ENCODE measurements at places on chromosomes 5 and 9.

- DNase-seq = no peak
- H3K27ac ChIP-seq = no peak overlapping the region
- H3K4me1 ChIP-seq = no peaks in the 10 kb centered on the region
- no peaks in the 10 kb centered on the region for H3K27me3 ChIP-seq
- no peaks in the 10 kb centered on the region for H3K36me3 ChIP-seq
Observed at GRCh38 chr5:138925090-138925635, 50.0 kb upstream of the LRRTM2 start.

GRCh38 chr5:87183896-87184295 is 83.8 kb upstream of the RASA1 start:
- no peak overlapping the region for H3K4me3 ChIP-seq
- no peaks in the 10 kb centered on the region for H3K36me3 ChIP-seq
- no peak for DNase-seq
- peaks cover 7% of the 10 kb centered on the region for H3K4me1 ChIP-seq

DNA sequence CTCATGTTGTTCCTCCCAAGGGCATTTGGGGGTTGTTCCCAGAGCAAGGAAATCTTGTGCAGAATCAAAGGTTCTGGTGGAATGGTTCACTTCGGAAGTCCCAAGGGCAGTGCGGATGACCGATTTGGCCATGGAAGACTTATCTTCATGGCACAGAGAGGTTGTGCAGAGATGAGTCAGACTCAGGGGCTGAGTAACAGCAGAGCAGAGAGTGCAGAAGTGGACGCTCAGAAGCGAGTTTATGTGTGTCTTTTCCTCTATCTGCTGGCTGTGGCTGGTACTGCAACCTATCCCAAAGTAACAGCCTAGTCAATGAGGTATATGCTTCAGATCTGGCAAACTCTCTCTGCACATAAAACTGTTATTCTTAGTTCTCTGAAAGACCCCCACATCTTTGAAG is 118.1 kb downstream of the DPYSL3 start:
- H3K36me3 ChIP-seq = no peaks in the 10 kb centered on the region
- H3K27me3 ChIP-seq = peaks cover 8% of the 10 kb centered on the region
- H3K4me1 ChIP-seq = no peaks in the 10 kb centered on the region
- H3K27ac ChIP-seq = no peak overlapping the region
- no peak for DNase-seq

GRCh38 chr9:69380811-69381210 is 55.8 kb downstream of the ENTREP1 start:
- H3K27ac ChIP-seq = no peak overlapping the region
- peaks cover 3% of the 10 kb centered on the region for H3K27me3 ChIP-seq
- DNase-seq = no peak
- no peak overlapping the region for H3K4me3 ChIP-seq

GRCh38 chr5:13478831-13479465 is 465.5 kb downstream of the DNAH5 start:
- no peak overlapping the region for H3K27ac ChIP-seq
- DNase-seq = no peak
- H3K27me3 ChIP-seq = no peaks in the 10 kb centered on the region
- H3K4me1 ChIP-seq = no peaks in the 10 kb centered on the region

GRCh38 chr9:134891053-134891452 is 10.4 kb downstream of the FCN2 start:
- H3K36me3 ChIP-seq = no peaks in the 10 kb centered on the region

- no peak for DNase-seq
- no peak overlapping the region for H3K4me3 ChIP-seq
- H3K4me1 ChIP-seq = peaks cover 35% of the 10 kb centered on the region
- peaks cover 23% of the 10 kb centered on the region for H3K36me3 ChIP-seq
- H3K27ac ChIP-seq = no peak overlapping the region
Observed at GRCh38 chr5:5432020-5432707, 9.7 kb downstream of the ICE1 start.

- no peak for DNase-seq
- H3K27ac ChIP-seq = no peak overlapping the region
- no peaks in the 10 kb centered on the region for H3K27me3 ChIP-seq
- no peaks in the 10 kb centered on the region for H3K36me3 ChIP-seq
Observed at GRCh38 chr5:9454012-9454481, 91.8 kb downstream of the SEMA5A start.

DNA sequence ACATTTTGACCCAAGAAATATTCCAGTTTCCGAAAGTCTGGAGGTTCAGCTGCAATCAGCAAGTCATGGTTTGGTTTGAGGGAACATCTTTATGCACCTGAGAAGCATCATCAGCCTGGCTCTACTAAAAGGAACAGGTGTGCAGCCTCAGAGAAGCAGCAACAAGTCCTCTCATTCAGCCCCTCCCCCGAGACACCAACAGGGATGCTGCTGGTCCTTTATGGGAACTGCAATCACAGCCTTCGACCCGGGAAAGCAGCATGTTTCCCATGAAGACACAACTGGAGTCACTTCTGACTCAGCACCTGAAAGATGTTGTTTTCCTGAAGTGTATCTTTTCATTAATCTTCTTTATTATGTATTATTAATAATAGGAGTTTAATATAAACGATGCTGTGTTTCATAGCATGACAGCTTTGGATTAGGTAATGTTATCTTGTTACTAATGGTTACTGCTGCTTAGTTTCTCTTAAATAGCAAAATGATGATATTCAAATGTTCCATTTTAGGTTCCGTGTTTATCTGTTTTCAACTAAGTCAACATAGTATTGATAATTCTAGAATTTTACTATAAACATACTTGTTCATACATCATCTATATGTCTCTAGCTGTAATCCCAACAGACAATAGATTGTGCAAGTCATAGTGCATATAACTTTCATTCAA is 15.6 kb upstream of the NREP start:
- no peaks in the 10 kb centered on the region for H3K36me3 ChIP-seq
- no peak for DNase-seq
- H3K27ac ChIP-seq = no peak overlapping the region
- no peaks in the 10 kb centered on the region for H3K4me1 ChIP-seq
- H3K27me3 ChIP-seq = peaks cover 17% of the 10 kb centered on the region
- no peak overlapping the region for H3K4me3 ChIP-seq

- H3K27me3 ChIP-seq = no peaks in the 10 kb centered on the region
- no peak for DNase-seq
- H3K36me3 ChIP-seq = no peaks in the 10 kb centered on the region
- H3K4me1 ChIP-seq = no peaks in the 10 kb centered on the region
Observed at GRCh38 chr9:78826527-78826926, 529.6 kb downstream of the PSAT1 start.

DNA sequence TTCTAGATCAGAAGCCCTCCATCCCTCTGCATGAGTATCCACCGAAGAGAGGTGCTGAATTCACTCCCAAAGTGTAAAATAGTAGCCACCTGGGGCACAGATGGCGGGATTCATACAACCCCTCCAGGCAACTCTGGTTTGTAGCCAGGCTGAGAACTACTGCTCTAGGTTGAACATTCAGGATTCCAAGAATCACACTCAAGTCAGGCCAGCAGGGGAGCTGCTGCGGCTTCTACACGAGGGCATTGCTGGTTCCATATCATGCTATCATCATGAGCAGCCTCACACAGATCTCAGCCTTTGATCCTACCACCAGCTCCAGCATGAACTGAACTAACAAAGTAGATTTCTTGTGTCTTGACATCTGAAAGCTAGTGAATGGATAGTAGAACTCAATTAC is 367.9 kb downstream of the DIRAS2 start:
- no peak overlapping the region for H3K4me3 ChIP-seq
- no peak for DNase-seq
- H3K4me1 ChIP-seq = no peaks in the 10 kb centered on the region

GRCh38 chr5:130102960-130103359 is 198.7 kb downstream of the CHSY3 start:
- no peaks in the 10 kb centered on the region for H3K4me1 ChIP-seq
- H3K4me3 ChIP-seq = no peak overlapping the region
- no peaks in the 10 kb centered on the region for H3K36me3 ChIP-seq
- no peaks in the 10 kb centered on the region for H3K27me3 ChIP-seq
- DNase-seq = no peak

GRCh38 chr9:112049811-112050516 is 125.1 kb downstream of the SUSD1 start:
- no peak for DNase-seq
- H3K36me3 ChIP-seq = peaks cover 56% of the 10 kb centered on the region
- H3K4me3 ChIP-seq = no peak overlapping the region
- H3K4me1 ChIP-seq = peaks cover 12% of the 10 kb centered on the region
- H3K27ac ChIP-seq = no peak overlapping the region
- peaks cover 3% of the 10 kb centered on the region for H3K27me3 ChIP-seq

- H3K4me1 ChIP-seq = no peaks in the 10 kb centered on the region
- H3K27me3 ChIP-seq = no peaks in the 10 kb centered on the region
- no peak overlapping the region for H3K4me3 ChIP-seq
- DNase-seq = no peak
- H3K27ac ChIP-seq = no peak overlapping the region
Observed at GRCh38 chr5:53318303-53318702, 162.1 kb upstream of the FST start.

GRCh38 chr5:165495829-165496380 is 1990.5 kb downstream of the MAT2B start:
- no peaks in the 10 kb centered on the region for H3K27me3 ChIP-seq
- no peak for DNase-seq
- H3K27ac ChIP-seq = no peak overlapping the region
- no peaks in the 10 kb centered on the region for H3K36me3 ChIP-seq
- no peaks in the 10 kb centered on the region for H3K4me1 ChIP-seq

GRCh38 chr5:142151436-142152383 is 43.1 kb downstream of the NDFIP1 start:
- peaks cover 14% of the 10 kb centered on the region for H3K36me3 ChIP-seq
- DNase-seq = peak; percentile 60
- no peak overlapping the region for H3K27ac ChIP-seq
- no peak overlapping the region for H3K4me3 ChIP-seq
- H3K4me1 ChIP-seq = no peaks in the 10 kb centered on the region
- no peaks in the 10 kb centered on the region for H3K27me3 ChIP-seq

DNA sequence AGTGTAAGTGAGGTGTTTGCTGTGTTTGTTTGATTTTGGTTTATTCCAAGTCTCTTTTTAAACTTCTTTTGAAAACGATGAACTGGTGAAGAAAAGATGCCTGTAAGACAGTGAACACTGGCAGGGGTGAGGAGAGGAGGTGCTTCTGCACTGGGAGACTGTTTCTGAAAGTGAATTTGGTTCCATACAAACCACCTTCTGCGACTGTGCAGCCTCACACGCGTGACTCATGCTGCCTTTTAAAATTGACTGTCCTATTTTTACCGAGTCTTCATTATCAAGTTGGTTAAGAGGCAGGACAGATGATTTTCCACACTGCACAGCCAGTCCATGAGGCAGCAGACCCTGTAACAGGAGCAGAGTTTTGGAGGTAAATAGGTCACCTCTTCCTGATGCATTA is 340.6 kb downstream of the MTRR start:
- H3K4me3 ChIP-seq = no peak overlapping the region
- no peaks in the 10 kb centered on the region for H3K36me3 ChIP-seq
- no peak for DNase-seq
- H3K27ac ChIP-seq = no peak overlapping the region

DNA sequence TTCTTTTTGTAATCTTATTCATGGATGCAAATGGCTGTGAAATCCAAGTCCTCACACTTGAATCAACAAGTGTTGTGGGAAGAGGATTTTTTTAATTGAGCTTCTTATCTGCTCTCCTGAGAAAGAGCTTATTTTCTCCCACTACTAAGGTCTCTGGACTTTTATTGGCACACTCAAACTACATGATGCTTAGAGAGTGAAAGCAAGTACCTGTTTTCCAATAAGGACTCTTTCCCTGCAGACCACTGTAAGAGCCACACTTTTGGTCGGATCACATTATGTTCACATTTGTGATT is 546.4 kb upstream of the ARRDC3 start:
- H3K27ac ChIP-seq = no peak overlapping the region
- no peaks in the 10 kb centered on the region for H3K36me3 ChIP-seq
- no peaks in the 10 kb centered on the region for H3K4me1 ChIP-seq
- H3K27me3 ChIP-seq = no peaks in the 10 kb centered on the region
- no peak for DNase-seq

DNA sequence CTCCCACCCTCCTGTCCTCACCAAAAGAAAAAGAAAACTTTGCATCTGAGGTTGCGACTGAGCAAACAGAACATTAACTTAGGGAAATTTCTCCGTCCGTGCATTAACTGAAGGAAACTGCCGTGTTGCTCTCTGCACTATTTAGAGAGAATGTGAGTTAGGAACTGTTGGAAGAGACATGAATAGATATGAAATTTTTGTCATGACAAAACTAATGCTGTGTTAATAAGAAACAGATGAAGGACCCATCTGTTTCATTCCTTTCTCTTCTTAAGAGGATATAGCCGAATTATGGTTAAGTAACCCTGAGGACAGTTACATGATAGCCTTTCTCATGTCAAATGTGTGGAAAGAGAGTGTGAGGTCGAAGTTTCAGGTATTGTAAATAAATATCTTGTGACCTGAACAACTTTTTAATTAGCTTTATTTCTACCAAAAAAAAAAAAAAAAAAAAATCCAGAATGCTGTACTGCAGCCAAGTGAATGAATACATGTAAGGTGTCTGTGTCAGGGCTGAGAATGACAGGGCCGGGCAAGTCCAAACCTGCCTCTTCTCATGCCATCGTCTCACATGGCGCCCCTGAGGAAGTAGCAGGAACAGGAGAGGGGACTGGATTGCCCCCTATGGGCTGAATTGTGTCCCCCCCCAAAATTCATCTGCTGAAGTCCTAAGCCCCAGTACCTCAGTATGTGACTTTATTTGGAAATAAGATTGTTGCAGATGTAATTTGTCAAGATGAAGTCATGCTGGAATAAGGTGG is 35.6 kb upstream of the ANKRD33B start:
- H3K4me1 ChIP-seq = peaks cover 7% of the 10 kb centered on the region
- no peak overlapping the region for H3K4me3 ChIP-seq
- DNase-seq = no peak

DNA sequence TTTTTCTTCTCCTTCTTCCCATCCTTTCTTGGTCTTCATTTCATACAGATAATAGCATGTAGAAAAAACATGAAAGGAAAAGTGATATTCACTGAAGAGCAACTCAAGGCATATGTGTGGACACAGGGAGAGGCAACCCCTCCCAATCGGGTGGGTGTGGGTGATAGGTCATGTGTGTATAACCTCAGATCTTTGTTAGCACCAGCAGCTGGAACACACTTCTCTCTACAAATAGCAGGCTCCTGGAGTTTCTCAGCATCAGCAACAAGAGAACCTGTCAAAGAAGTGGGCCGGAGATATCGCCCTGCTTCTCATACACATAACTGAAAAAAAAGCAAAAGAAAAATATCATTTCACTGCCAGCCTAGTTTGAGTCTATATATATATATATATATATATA is 426.4 kb downstream of the DTWD2 start:
- H3K4me3 ChIP-seq = no peak overlapping the region
- H3K27me3 ChIP-seq = no peaks in the 10 kb centered on the region
- DNase-seq = no peak
- no peaks in the 10 kb centered on the region for H3K36me3 ChIP-seq
- H3K4me1 ChIP-seq = no peaks in the 10 kb centered on the region

GRCh38 chr5:138725153-138725817 is 27.9 kb upstream of the CTNNA1 start:
- H3K27ac ChIP-seq = no peak overlapping the region
- no peak for DNase-seq
- H3K4me1 ChIP-seq = peaks cover 19% of the 10 kb centered on the region
- peaks cover 37% of the 10 kb centered on the region for H3K27me3 ChIP-seq
